ENCODE measurements at places on chromosomes 2 and 18.

- no peak for DNase-seq
Measured at GRCh38 chr2:129763966-129764365, 215.5 kb upstream of the RAB6C start.

GRCh38 chr18:22045221-22045918 lies 124.0 kb upstream of the GATA6 start:
- DNase-seq = no peak

- peak; percentile 14 for DNase-seq
Measured at GRCh38 chr2:98835831-98836385, 100.1 kb downstream of the CRACDL start.

GRCh38 chr2:128344101-128344500 lies 25.4 kb upstream of the HS6ST1 start:
- no peak for DNase-seq

DNA sequence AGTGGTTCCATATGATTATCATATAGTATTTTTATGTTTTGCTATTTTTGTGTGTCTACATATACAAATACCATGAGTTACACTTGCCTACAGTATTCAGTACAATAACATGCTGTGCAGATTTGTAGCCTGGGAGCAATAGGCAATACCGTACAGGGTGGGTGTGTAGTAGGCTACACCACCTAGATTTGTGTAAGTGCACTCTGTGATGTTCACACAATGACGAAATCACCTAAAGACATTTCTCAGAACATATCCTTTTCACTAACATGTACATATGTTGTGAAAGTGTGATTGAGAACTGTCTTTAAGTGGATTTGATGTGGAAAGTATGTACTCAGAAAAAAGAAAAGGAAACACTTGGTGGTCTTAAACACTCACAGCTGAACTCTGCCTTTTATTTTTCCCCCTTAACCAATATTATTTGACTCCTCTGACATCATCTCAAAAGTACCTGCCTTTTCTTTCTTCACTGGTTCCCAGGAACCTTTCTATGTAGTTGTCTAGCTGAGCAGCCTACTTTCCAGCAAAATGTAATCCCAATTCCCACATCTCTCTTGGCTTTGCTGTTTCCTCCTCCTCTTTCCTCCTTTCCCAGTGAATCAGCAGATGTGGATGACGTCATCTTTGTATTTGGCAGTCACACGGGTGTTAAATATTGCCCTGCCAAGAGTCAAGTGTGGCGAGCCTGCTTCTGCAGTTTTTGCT lies 47.7 kb downstream of the OSBPL6 start:
- no peak for DNase-seq

- no peak for DNase-seq
Measured at GRCh38 chr18:70333316-70333715, 44.5 kb downstream of the SOCS6 start.

DNA sequence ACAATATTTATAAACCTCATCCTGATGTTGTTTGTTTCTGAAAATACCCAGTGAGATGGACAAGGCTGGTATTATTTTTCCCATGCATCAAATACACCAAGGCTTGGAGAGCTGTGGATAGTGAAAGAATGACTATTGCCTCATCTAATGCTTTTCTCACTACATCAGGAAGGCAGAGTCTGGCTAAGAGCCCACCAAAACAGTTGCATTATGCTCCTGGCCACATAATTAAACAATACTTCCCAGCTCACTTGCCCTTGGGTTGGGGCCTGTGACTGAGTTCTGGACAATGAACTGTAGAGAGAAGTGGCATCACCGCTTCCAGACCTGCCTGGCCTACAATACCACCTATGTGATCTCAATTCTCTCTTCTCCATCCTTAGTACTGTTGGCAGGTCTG lies 46.4 kb upstream of the REEP1 start:
- no peak for DNase-seq

- no peak for DNase-seq
Measured at GRCh38 chr2:190805843-190806242, 74.8 kb upstream of the GLS start.

DNA sequence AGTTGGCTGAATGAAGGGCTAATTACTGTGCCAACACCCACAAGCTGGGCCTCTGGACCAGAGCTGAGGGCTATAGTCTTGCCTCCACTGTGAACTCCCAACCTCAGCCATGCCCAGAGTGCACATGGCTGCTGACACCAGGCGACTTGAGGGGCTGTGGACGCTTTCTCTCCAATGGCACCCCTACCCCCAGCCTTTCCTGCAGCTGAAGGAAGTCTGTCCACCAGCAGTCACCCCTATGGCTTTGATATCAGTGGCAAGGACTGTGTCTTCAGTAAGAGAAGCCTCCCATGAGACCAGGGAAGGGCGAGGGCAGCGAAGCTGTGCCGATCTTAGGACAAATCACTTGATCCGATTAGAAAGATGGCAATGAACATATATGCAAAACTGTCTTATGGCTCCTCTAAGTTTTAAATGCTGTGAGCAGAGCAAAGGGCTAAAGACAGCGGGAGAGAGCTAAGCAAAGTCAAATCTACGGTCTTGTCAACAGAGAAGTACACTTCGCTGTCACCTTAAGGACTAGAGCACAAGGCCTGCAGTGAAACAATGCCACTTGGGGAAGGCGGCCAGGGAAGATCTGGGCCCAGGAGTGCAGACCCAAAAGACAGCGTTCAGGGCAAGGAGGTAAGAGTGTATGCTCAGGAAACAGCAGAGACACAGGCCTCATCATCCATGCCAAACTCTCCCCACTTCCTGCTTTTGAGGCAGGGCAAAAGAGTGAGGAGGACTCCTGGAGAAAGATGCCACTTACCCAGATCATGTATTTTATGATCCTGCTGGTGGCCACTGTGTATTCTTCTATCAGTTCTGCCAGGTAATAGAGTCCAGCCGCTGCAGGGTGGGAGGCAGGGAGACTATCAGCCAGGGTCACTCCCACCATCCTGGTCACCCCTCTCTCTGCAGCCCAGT lies 1.5 kb downstream of the TEX261 start:
- DNase-seq = no peak

DNA sequence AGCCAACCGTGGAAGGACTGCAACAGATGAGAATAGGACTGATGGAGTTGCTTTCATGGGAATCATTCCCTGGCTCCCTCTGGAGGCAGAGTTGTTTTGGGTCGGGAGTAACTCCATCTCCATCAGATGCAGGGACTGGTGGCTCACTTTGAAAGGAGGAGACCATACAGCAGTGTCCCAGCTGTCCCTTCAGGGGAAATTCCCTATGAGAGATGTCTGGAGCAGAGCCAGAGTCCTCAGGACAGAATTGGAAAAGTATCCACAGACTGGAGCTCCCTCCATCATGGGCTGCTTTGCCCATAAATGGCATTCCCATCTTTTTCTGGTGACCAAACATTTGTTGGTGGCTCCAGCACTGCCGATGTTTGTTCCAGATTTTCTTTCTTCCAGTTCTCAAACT lies 144.3 kb downstream of the NCK2 start:
- DNase-seq = no peak

DNA sequence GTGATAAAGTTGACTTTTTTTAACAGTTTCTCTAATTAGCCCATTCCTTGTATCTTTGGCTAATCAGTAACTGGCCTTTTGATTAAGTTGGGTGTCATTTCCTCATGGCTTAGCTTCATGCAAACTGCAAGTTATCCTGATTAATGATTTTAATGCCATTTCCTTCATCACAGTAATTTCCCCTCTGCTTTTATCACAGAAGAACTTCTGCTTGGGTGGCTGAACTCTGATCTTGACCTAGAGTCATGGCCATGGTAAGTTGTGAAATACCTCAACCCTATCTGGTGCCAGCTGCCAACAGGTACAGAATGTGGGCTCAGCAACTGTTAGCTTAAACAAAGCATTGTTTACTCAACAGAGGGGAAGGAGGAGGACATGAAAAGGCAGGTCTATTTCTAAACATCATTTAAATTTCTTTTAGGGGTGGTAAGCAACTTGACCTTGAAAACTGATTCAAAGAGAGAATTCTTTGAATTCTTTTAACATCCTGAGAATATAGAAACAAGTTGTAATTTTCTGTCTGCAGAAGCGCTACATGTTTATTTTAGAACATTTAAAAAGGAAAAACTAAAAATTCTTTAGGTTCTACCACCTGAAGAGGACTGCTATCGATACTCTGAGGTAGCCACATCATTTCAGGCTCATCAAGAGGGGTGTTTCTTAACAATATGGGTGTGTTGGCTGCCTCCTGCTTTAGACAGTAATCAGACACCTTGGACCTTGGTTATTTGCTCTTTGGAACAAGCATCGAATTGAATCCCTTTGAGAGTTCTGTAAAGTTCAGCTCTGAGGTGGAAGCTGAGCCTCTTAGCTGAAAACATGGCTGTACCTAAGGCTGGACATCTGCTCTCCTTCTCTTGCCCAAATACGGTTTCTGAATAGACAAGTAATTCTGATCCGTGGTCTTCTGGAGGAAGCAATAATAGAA lies 39.7 kb downstream of the ANXA4 start:
- DNase-seq = no peak

Data from stimulated activated CD8-positive, alpha-beta memory T cell treated with anti-CD3 and anti-CD28 coated beads, Interleukin-4, amount 100 ng/mL, for 4 hours (primary cell).